ENCODE measurements at places on chromosomes 2 and 18. TPM values are rescaled to one million over a fixed set of nuclear protein-coding genes. Genes with fewer than 3 reads are reported as not detected.

GRCh38 chr2:74183878-74184277, 5.2 kb upstream of the MOB1A start:
- H3K27me3 ChIP-seq, result no peaks in the 10 kb centered on the region
- no peaks in the 10 kb centered on the region for H3K4me1 ChIP-seq
- no peak for DNase-seq
- no peak overlapping the region for H3K4me3 ChIP-seq
- no peaks in the 10 kb centered on the region for H3K36me3 ChIP-seq

Gene AMER3
- not detected for total RNA-seq

DNA sequence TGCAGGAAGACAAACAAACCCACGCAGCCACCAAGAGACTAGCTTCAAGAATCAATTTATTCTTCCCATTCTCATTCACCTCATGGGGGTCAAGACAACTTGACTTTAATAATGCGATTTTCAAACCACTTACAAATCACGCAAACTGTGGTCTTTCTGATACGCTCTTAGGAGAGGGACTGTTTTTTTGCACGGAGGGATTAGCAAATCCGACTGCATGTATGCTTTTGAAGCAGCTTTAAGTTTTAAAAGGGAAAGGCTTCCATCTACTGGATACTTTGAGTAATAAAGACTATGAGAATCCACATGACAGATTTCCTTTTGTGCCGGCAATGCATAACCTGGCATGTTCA, 322.9 kb upstream of the KCNJ3 start:
- H3K4me1 ChIP-seq, result no peaks in the 10 kb centered on the region
- H3K4me3 ChIP-seq, result no peak overlapping the region
- H3K27me3 ChIP-seq, result no peaks in the 10 kb centered on the region
- H3K36me3 ChIP-seq, result no peaks in the 10 kb centered on the region

DNA sequence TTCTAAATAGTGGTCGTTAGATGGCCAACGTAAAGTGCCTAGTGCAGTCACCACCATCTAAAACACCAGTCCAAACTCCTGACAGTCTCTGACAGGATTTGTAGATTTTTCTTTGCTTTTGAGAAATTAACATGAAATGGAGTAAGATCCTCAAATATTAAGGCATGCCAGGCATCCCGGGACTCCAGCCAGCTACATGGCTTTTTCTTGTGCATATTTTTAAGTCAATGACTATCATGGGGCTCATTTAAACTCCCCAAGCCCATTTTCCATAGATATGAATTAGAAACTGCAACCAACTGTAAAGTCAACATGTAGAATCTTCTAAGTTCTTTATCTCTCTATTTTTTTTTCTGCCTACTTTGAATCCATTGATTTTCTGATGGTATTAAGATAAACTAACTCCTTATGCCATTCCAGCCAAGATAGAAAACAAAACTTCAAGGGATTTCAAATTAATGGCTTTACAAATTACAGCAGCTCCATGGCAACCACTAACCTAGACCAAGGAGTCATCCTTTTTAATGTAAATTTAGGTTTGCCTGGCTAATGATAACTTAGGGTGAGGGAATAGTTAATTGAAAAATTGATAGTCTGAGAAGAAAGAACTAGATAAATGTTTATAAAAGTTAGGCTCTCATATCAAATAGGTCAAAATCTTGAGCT, 764.1 kb upstream of the NXPH2 start:
- no peak overlapping the region for H3K27ac ChIP-seq
- no peaks in the 10 kb centered on the region for H3K4me1 ChIP-seq
- no peak for DNase-seq
- H3K36me3 ChIP-seq, result no peaks in the 10 kb centered on the region
- no peaks in the 10 kb centered on the region for H3K27me3 ChIP-seq

DNA sequence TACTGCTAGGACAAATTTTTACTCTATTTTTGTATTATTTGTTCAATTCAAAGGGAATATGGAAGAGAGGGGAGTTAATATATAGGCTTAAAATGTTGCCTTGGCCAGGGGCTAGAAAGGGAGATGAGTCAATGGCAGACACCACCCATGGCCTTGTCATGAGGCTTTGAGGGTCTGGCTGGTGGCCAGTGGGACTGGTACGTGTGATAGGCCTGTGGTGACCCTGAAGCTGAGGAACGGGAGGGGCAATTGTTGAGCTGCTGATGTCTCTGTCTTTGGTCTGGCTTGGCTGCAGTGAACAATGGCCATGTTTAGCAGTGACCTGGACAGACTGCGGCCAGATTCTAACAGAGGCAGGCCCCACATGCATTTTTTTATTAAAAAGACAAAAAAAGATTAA, 18.5 kb downstream of the GKN1 start:
- H3K27me3 ChIP-seq, result no peaks in the 10 kb centered on the region
- DNase-seq, result no peak
- no peak overlapping the region for H3K27ac ChIP-seq
- no peaks in the 10 kb centered on the region for H3K4me1 ChIP-seq

DNA sequence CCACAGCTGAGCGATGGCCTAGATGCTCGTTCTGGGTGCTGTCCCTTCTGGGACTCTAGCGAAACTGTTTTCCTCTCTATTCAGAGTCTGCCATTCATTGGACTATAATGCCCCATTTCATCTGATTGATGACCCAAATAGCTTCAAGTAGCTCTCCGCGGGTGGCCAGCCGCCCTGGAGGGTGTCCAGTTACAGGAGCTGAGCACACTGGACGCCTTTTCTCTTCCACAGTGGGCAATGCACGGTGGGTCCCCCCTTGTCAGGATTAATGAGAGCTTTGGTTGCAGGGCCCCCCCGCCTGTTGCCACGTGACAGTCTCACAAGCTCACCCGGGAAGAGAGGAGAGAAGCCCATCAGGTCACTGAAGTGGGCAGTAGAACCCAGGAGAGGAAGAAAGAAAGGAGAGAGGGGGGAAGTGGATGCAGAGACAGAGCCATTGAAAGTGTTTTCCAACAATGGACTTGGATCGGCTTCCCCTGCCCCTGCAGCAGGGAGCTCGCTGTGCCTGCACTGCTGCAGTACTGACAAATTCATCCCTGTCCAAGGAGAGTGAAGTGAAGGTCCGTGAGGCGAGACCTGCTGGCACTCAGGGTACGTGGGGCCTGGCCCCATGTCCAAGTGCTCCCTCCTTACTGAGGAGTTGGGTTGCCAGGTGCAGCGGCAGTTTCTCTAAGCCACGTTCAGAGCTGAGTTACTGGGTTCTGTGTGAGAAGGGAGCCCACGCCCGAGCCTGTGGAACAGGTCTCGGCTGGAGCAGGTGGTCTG, 44.8 kb downstream of the DIPK1C start:
- no peaks in the 10 kb centered on the region for H3K36me3 ChIP-seq
- no peaks in the 10 kb centered on the region for H3K4me1 ChIP-seq
- no peak for DNase-seq
- H3K27me3 ChIP-seq, result no peaks in the 10 kb centered on the region
- H3K4me3 ChIP-seq, result no peak overlapping the region

All from breast epithelium (tissue), 4 donors.